LHCN-M2 (cell line): ENCODE measurements at places on chromosomes 13 and 19. TPM values are rescaled to one million over a fixed set of nuclear protein-coding genes. Genes with fewer than 3 reads are reported as not detected.

GRCh38 chr13:29664591-29664990 lies 69.1 kb upstream of the SLC7A1 start:
- DNase-seq = no peak

PROZ gene
- not detected in 2 replicates for total RNA-seq

SIX5 gene
- 7.9 and 8.7 TPM in 2 replicates for total RNA-seq

KLK8 gene
- not detected in 2 replicates for total RNA-seq

CBARP gene
- total RNA-seq = 4.6 and 4.7 TPM in 2 replicates

- DNase-seq = no peak
Measured at GRCh38 chr13:106565127-106565775, 2.7 kb downstream of the ARGLU1 start.

DNA sequence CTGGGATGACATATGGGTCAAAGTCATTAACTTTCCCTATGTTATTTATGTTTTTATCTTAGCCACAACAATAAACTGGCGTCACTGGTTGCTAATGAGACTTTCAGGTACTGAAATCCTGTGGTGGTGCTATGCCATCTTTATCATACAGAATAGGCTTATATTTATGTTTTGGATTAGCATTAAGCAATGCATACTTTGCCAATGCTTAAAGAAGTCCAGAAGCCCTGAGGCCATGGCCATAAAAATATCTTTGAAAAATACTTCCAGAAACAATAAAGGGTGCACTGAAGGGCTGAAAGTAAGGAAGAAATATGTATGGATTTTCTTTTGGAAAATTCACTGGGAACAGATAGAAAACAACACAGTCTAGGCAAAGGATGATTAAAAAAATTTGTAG lies 304.6 kb upstream of the SLC10A2 start:
- DNase-seq = no peak

- DNase-seq = no peak
Measured at GRCh38 chr13:55887561-55887960, 1253.2 kb upstream of the PRR20A start.

DNA sequence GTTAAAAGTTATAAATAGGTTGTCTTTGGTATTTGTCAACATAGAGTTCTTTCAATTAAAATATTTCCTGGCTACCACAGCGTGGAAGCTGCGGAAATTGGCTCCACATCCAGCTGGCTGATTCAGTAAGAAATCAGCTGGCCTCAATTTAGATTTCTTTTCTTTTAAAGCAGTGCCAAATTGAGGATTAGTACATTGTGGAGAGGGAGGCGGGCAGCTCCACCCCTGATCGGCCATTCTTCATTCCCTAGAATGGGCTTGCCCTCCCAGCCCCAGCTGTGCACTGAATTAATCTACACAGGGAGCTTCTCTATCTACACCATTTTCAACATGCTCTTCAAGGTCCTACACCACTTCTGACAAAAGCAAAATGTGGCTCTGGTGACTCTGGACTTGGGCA lies 624.8 kb downstream of the DACH1 start:
- DNase-seq = no peak

- no peak for DNase-seq
Measured at GRCh38 chr13:92829930-92830329, 396.7 kb upstream of the GPC6 start.

DNA sequence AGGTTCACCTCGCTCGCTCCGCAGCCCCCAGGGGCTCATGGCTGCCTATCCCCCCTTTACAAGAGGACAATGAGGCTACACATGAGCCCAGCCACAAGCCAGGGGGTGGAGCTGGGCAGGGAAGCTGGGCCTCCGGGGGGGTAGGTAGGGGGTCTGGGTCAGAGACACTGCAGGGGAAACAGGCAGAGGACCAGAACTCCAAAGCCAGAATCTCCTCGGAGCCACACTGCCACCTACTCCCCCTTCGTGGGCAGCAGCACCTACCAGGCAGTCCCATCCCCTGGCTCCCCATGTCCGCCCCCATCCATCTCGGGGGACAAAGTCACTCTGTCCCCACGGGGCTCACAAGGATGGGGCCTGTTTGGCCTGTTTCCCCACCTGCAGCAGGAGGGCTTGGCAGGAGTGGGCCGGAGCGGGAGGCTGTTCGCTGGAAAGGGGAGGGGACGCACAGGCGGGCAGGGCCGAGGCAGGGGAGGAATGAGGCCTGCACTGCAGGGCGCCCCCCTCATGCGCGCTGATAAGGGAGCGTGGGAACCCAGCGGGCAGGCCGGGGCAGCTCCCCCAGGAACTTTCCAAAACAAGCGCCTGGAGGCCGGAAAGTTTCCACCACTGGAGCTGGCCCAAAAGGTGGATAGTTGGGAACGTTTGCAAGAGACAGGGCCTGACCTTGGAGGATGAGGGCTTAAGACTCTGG lies 545 bp upstream of the ISYNA1 start:
- DNase-seq = no peak

DNA sequence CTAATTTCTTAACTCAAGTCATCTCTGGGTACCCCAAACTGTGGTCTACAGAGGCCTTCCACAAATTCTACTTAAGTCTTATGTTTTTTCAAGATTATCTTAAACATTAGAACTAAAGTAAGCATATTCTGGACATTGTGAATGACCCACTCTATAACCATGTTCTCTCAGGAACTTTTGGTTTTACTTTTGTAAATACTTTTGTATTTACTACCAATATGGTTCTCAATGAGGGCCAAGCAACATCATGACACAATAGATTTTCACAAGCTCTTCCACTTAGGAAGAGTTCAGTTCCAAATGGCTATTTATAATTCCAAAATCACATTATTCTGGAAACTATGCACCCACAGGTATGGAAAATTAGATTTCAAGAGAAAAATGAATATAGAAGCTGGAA lies 10.8 kb downstream of the DIAPH3 start:
- DNase-seq = no peak

- no peak for DNase-seq
Measured at GRCh38 chr13:111506125-111506524, 185.7 kb downstream of the TEX29 start.

GRCh38 chr19:4676955-4677731 lies 7.0 kb upstream of the MYDGF start:
- peak; percentile 43 for DNase-seq

DNA sequence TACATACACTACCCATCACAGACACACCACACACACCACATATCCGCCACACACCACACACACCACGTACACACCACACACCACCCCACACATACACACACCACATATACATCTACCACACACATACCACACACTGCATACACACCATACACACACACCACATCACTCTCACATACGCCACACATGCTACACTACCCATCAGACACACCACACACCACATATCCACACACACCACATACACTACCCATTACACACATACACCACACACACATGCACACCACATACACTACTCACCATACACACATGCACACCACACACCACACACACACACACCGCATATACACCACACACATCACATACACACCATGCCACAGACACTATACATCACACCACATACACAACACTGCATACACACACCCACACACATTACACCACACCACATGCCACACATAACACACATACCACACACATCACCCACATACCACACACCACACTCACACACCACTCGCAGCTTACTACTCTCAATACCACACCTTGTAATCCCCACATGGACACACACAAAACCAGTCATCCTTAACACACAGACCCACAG lies 9.5 kb downstream of the ERFL start:
- no peak for DNase-seq

DNA sequence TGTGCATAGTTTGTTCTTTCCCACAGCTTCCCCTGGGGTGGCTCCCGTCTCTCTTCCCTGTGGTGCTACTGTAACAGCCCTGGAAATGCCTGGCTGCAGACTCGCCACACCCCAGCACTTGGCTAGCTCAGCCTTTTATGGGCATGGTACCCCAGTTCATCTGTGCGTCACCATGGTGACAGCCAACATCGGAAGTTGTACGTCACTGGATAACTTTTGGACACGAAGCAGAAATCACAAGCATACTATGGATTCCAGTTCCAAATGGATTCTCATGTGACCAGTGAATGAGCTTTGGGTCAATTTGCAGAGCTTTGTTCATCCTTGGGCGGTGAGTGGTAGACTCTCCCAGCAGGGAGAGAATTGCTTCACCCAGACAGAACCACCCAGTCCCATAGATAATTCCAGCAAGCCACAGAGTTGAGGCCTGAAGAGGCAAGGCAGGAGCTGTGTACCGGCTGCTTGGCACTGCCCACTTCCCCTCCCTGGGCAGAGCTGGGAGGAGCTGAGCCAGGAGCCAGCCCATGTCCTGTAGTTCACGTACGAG lies 54.4 kb downstream of the COL4A2 start:
- peak; percentile 38 for DNase-seq

GRCh38 chr13:44906713-44907112 lies 82.6 kb downstream of the NUFIP1 start:
- peak; percentile 26 for DNase-seq

- DNase-seq = no peak
Measured at GRCh38 chr19:42554046-42554575, 25.8 kb upstream of the CEACAM1 start.

ZNF765 gene
- 11.3 and 15.8 TPM in 2 replicates for total RNA-seq

DNA sequence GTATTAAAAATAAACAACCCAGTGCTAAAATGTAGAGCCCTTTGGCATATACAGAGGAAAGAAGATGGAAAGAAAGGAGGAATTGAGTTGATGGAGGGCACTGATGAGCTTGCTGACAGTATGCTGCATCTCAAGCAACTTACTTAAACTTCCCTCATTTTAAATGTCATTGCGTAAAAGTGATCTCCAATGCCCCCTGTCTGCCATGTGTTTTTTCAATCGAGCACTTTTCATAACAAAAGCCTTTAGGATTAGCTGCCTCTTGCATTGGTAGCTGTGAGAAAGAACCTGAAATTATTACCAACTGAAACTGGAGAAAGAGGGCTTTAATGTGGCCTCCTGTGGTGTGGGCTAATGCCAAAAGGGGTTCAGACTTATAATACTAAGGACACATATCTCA lies 541.6 kb downstream of the SUCLA2 start:
- peak; percentile 53 for DNase-seq

DNA sequence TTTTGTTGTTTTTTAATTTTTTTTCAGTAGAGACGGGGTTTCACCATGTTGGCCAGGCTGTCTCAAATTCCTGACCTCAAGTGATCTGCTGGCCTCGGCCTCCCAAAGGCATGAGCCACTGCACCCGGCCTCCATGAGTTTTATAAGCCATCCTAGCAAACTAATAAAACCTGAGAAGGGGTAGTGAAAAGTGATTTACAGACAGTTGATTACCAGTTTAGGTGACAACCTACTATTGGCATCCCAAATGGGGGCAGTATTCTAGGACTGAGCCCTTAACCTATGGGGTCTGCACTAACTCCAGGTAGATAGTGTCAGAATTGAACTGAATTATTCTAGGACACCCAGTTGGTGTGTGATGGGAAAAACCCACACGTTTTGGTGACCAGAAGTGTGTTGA lies 6.5 kb upstream of the LATS2 start:
- no peak for DNase-seq

CRTC1 gene
- total RNA-seq = 1.7 and 2.0 TPM in 2 replicates

GRCh38 chr13:73450583-73450982 lies 391.8 kb downstream of the KLF5 start:
- DNase-seq = peak; percentile 69

GRCh38 chr13:75352641-75353327 lies 129.2 kb downstream of the TBC1D4 start:
- DNase-seq = no peak
